ENCODE measurements at places on chromosomes 4 and X.

GRCh38 chr4:22473268-22473667, 42.6 kb downstream of the ADGRA3 start:
- DNase-seq = no peak

- no peak for DNase-seq
These were observed 618.1 kb upstream of the GRIA3 start for GRCh38 chrX:122565952-122566351.

DNA sequence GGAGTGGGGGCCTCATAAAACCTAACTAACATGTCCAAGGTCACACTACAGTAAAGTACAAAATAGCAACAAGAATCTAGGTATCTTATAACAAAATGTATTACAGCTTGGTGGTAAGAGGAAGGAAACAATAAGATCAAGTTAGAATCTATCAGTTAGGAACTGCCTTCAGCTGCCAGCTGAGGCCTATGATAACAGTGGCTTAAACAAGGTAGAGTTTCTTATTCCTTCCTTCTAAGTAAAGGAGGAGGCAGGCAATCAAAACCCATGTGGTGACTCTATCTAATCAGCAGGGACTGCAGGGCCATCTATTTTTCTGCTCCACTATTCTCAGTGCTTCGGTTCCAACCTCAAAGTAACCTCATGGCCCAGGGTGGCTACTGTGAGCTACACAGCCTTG, 10.9 kb downstream of the SH3D19 start:
- no peak for DNase-seq

DNA sequence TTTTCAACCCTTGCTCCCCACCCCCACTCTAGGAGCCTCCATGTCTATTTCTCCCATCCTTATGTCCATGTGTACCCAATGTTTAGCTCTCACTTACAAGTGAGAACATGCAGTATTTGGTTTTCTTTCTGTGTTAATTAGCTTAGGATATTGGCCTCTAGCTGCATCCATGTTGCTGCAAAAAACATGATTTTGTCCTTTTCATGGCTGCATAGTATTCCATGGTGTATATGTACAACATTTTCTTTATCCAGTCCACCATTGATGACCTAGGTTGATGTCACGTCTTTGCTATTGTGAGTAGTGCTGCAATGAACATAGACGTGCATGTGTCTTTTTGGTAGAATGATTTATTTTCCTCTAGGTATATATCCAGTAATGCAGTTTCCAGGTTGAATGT, 472.8 kb downstream of the ZNF674 start:
- DNase-seq = no peak

DNA sequence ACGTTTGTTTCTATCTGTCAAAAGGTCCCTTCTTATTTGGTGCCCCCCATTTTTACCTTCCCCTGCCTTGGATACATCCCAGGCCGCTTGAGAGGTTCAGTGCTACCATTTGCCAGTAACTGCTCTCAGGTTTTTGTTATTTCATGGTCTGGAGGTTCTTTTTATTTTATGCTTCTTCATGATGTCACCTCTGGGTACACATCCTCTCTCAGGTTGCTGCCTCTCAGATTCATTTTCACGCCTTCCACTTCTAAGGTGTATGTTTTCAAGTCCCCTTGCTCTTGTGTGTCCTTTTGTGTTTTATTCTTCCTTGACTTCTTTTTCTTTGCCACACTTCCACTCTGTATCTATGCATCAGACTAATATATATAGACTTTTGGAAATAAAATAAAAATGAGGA, 640.1 kb upstream of the AADAT start:
- no peak for DNase-seq

GRCh38 chrX:30865015-30865414, 24.0 kb downstream of the TAB3 start:
- DNase-seq = no peak

GRCh38 chrX:126655061-126655460, 102.4 kb upstream of the DCAF12L1 start:
- no peak for DNase-seq

- peak; percentile 37 for DNase-seq
These were observed 181.3 kb upstream of the STK26 start for GRCh38 chrX:131841496-131842437.

DNA sequence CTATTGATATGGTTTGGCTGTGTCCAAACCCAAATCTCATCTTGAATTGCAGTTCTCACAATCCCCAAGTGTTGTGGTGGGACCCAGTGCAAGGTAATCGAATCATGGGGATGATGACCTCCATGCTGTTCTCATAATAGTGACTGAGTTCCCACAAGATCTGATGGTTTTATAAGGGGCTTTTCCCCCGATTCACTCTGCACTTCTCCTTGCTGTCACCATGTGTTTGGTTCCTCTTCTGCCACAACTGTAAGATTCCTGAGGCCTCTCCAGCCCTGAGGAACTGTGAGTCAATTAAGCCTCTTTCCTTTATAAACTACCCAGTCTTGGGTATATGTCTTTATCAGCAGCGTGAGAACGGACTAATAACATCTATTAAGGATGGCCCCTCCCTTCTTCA, 68.8 kb downstream of the FBXW7 start:
- DNase-seq = no peak

DNA sequence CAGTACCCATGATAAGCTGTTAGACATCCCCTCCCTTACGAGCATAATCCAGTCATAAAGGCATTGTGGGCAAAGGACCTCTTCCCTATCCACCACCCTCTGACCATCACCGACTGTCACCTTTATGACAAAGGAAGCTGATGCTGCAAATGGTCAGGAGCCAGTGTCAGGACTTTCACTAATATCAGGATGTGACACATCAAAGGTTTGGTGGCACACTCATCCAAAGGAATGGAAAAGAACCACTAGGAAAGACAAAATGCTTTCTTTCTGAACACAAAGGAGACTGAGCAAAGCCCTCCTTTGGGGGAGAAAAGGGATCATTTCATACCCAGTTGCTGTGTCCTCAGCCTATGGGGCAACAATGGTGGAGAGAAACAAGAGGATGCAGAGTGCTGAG, 66.9 kb upstream of the PROM1 start:
- no peak for DNase-seq

DNA sequence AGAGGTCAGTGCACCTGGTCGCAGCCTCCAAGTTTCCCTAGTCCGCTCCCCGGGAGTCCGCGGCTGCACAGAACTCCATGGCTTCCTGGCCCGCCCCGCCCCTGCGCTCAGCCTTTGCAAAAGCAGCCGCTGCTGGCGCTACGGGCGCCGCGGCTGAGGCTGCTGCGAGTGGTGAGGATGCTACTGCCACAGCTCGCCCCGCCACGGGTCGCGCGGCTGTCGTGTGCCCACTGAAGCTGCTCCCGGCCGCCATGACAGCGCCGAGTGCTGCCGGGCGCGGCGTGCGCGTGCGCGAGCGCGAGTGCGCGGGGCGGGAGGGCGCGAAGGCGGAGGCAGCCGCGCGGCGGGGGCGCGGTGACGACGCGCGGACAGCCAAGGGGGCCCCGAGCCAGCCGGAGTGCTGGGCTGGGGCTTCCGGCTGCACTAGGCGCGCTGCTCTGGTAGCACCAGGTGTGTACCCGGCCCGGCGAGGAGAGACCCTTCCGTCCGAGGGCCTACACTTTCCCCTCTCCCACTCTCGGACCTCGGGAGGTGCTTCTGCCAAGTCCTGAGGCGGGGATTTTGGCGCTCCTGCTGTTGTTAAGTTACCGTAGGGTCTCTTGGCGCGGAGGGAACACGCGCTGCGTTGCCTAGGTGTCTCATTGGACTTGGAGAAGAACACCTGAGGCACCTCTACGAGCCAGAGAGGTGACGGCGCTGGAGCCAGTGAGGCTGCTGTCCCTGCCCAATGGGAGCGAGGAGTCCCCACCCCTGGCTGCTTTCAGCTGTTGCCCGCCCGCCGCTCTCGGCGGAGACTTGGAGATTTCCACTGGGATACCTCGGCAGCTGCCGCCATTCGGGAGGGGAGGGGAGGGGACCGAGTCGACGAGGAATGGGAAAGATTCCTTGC, 619 bp upstream of the LRBA start:
- DNase-seq = peak; percentile 86

- DNase-seq = no peak
These were observed 23.5 kb downstream of the NAT8L start for GRCh38 chr4:2082627-2083026.

- DNase-seq = no peak
These were observed 658 bp downstream of the ATP6AP2 start for GRCh38 chrX:40581336-40581920.

DNA sequence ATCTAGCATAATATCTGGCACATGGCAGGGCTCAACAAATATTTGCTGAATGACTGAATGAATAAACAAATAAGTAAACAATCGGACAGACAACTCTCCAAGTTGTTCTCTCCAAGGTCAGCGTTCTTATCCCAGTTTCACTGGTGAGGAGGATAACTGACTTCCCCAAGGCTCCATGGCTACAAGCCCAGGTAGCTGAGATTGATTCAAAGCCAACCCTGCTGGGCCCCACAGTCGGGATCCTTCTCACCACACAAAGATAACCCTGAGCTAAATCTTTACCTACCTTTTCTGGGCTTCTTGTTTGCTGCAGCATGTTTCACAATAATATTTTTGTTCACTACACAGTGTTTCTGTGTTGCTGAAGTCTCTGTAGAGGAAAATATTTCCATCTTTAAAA, 54.9 kb downstream of the USP46 start:
- DNase-seq = no peak

DNA sequence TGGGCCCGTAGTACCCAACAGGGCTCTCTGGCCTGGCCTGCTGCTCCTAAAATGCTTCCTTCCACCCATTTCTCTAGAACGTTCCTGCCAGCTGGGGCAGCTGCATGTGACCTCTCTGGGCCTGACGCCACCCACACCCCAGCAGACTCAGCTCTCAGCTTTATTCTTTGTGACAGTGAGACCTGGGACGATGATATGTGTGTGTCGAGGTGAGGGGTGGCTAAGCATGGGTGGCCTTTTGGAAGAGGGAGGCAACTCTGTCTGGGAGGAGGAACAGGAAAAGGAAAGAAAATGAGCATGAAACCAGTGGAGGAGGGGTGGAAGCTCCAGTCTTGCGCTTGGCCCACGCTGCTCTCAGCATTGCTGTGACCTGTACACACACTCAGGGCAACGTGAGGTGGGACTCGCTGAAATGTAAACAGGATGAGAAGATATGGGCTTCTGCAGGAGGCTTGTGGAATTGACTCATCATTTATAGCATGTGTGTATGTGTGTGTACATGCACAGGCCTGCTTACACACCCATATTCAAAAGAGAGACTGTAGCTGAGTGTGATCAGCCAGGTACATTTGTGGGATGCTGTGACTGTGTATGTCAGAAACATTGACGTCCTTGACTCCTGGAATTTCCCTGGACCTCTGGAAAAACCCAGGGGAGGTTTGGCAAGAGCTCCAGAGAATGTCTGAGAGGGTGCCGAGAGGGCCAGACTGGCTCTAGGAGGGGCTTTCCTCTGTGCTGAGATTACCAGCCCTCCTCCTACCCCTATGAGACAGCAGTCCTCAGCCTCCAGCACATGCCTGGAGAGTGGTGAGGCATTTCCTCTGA, 137.9 kb downstream of the PJA1 start:
- no peak for DNase-seq

DNA sequence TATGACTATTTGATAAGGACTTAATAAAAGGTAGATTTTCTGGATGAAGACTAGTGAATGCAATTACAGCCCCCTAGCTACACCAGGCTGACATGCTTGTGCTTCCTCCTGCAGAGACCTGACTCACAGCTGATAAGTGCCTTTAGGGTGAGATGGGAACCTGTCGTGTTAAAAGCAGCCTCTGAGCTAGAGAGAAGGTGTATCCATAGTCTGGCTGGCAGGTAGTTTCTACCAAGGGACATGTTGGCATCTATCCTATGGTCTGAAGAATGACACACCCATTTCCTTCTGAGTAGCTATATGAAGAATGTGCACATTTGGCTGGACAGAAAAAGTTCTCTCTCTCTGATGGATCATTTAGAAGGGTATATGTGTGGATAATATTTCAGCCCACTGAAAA, 64.1 kb downstream of the PARM1 start:
- no peak for DNase-seq

DNA sequence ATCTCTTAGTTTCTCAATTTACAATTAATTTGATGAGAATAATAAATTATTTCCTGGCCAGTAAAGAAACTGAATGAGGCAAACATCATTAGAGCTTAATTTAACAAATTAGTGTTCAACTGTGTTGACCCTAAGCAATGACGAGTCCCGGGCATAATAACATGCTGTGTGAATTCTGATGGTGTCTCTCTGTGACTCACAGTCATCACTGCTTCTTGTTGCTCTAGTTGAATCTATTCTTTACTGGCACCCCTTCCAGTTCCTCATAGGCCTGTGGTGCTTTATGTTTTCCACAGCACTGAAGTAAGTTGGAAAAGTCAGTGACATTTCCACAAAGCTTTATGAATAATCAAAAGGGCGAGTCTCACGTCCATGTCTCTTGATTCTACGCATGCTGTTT, 57.7 kb upstream of the SLC7A11 start:
- no peak for DNase-seq

GRCh38 chr4:153713866-153714646, 30.0 kb downstream of the TLR2 start:
- DNase-seq = no peak

- no peak for DNase-seq
These were observed 21.8 kb upstream of the PIN4 start for GRCh38 chrX:72159769-72160168.

DNA sequence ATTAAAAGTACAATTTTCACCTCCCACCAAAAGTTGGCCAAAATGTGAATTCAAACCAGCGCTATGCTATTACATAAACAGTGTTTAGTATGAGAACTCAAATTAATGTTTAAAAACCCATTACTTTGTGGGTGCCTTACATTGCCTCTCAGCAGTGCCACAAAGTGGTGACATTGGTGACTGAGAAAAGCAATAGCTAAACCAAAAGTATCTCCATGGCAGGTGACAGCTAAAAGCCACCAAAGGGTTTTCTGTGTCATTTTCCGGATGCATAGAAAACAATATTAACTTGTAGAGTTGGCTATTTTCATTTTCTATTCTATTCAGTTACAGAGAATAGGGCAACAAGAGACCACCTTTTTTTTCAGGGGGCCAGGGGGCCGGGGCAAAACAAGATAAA, 261.2 kb downstream of the MAPK10 start:
- DNase-seq = no peak

DNA sequence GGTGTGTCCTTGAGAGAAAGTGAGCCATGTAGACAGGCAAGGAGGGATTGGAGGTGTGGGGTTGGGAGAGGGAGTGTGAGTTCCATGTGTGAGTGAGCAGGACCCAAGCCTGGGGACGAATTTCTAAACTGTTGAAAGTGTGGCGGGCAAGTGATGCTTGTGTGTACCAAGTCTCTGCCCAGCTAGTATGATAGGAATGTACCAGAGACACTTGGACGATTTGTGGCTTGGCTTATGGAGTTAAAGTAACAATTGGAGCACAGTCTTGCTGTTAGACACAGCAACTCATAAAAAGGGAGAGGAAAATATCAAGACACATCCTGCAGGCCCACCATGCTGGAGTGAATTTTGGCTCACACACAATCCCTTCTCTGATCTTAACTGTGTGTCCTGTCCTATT, 8.5 kb downstream of the PTTG2 start:
- no peak for DNase-seq

GRCh38 chrX:15619053-15619755, 18.4 kb upstream of the ACE2 start:
- no peak for DNase-seq

- no peak for DNase-seq
These were observed 109.8 kb downstream of the NYX start for GRCh38 chrX:41556958-41557357.
